ENCODE measurements at places on chromosomes 4 and X.

DNA sequence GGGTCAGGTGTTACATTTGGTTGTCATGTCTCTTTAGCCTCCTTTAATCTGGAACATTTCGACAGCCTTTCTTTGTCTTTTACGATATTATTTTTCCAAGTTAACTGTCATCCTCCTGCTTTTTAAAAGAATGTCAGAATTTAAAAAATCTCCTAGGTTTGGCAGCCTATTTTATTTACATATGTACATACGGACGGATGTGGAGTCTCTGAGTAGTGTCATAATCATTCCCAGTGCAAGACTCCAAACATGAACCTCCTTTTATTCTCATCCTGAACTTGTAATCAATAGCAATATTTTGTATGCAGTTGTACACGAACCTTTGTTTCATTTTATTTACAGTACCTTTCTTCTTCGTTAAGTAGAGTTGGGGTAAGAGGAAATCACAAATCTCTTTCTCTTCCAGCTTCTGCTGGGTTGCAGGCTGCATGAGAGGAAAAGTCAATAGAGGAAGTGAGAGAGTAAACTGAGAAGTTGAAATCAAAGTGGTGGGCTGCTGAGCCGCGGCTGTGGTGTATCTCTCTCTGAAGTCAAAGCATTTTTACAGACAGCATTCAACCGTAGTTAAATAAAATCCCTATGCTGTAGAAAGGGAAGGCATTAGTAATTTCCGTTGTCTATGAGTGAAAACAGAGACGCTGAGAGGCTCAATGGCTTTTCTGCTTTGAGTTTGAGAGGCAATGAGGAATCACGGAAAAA, 53.9 kb upstream of the RPS6KA3 start:
- no peak for DNase-seq

DNA sequence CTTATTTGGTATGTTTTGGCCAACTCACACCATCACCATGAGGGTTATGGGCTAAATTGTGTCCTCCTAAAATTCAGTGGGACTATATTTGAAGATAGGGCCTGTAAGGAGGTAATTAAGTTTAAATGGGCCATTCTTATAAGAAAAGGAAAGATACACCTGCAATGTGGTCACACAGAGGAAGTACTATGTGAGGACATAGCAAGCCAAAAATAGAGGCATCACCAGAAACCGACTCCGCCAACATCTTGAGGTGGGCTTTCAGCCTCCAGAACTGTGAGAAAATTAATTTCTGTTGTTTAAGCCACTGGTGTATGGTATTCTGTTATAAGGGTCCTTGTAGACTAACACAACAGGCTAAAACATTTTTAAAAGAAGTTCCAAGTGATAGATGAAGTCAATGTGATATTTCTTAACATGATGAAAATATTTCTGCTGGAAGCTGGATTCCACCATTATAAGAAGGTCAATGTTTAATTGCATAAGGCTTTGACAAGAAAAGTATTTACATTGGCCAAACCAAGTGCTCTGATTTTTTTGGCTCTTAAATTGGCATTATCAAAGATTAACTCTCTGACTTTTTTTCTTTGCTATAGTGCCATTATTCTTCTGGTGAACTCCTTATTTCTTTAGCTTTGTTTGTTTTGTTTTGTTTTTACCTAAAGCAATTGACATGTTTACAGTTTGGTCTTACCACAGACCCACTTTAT, 540.9 kb downstream of the PPARGC1A start:
- DNase-seq, result no peak

DNA sequence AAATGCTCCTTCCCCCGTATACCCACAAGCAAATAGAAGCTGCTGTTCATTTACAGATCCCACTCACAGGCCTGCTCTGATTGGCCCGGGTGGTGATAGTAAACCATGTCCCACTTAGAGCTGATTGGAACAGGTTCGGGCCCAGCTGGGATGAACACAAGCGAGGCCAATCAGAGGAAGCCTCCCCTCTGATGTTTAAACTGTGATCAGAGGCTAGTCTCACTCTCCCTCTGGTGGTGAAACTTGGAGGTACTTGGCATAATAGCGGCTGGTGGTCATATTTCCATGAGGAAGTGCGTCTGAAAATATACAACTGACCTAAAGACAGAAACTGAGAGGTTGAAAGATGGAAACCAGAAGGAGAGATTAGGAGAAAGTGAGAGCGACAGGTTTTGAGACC, 51.5 kb upstream of the TRPC3 start:
- DNase-seq, result peak; percentile 2

DNA sequence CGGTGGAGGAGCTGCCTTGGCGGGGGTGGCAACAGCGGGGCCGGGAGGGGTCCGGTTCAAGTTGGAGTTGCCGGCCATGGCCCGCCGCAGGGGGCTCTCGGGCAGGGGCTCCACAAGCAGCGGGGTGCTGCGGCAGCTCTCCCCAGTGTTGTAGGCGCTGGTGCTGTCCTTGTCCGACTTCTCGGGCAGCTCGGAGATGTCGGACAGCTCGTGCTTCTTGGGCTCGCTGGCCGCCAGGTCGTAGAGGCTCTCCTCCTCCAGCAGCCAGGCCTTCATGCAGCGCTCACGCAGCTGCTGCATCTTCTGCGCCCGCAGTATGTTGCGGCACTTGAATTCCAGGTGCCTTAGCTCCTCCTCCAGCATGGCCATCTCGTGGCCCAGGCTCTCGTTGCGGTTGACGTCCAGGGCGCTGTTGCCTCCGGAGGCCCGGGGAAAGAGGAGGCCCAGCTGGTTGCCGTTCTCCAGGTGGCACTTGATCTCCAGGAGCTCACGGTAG, 9.7 kb downstream of the SSR4 start:
- DNase-seq, result no peak

GRCh38 chrX:68682790-68683189, 35.3 kb downstream of the STARD8 start:
- no peak for DNase-seq

DNA sequence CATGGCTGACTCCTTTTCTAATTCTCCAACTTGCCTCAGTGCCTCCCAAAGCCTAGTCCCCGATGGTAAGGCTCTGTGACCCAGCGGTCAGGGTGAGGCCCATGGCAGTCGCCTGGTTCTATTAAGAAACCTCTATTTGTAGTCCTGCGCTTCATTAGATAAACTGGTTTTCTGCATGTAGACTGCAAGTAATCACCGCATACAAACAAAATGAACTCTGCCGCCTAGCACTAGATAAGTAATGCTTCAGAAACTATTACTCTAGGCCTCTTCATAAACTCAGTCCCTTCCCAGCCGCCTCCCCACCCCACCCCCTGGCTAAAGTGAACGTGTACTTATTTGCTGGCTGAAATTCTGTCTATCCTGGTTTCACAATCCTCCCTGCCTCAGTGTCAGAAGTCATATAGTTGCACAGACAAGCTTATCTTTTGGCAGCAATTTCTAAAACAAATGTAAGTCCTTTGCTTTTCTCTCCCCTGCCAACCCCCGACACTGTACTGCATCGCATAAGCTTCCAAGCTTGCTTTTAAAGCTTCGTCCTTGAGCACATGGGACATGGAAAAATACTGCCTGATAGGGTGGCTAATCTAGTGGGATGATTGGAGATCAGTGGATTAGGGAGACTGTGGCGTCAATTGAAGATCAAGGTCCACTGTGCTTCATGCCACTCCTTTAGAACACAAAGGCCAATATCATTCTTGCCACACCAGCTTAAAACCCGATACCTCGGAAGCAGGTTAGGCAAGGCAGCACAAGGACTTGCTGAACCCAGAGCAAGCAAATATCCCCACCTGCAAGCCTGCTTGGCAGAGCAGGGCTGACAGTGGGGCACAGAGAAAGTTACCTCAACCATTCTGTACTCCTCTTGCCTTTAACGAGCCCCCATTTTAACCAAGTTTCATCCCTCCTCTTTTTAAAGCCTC, 125.8 kb downstream of the IRF2 start:
- no peak for DNase-seq

GRCh38 chrX:131219271-131219670, 69.8 kb downstream of the IGSF1 start:
- no peak for DNase-seq

DNA sequence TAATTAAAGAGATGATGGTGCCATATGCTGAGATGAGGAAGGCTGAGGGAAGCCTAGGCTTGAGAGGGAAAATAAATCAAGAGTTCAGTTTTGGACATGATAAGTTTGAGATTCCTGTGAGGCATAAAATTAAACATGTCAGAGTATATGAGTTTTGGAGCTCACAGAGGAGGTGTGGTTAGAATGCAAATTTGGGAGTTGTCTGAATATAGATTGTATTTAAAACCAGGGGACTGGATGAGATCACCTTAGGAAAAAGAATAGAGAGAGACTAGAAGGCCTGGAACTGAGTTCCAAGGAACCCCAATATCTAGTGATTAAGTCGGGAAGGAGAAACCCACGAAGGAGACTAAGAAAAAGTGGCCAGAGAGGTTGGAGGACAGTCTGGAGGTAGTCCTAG, 65.5 kb downstream of the FRMPD3 start:
- no peak for DNase-seq

DNA sequence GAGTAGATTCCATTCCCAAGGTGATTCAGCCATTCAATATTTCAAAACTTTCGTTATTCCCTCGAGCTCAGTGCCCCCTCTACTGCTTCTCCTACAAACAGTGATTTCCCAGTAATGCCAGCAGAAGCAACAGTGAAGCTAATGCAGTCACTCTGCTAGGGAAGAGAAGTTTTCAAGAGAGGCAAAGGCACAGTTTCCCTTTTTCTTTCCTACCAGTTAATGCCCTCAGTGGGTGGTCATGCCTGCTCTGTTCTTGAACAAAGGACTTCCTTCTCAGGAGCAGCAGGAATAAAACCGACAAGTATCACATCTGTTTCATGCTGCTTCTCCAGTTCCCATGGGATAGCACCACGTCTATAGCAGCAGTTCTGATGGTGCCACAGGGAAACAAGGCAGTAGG, 317.2 kb downstream of the TENM3 start:
- no peak for DNase-seq

DNA sequence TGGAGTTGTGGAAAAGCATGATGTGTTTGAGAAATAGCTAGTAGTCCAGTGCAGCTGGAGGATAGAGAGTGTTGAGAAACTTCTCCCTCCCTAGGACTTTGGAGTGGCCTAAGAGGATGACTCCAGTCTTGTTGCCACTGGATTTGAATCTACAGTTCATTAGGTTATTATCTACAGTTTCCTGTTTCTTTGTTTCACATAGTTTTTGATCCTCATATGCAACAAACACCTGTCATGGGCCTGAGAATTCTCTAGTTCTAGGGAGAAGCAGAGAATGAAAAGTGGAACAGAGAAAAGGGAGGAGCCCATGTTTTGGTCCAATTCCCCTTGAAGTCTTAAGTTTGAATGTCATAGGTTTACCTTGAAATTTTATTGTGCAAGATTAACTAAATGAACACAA, 73.6 kb upstream of the TBC1D9 start:
- no peak for DNase-seq

DNA sequence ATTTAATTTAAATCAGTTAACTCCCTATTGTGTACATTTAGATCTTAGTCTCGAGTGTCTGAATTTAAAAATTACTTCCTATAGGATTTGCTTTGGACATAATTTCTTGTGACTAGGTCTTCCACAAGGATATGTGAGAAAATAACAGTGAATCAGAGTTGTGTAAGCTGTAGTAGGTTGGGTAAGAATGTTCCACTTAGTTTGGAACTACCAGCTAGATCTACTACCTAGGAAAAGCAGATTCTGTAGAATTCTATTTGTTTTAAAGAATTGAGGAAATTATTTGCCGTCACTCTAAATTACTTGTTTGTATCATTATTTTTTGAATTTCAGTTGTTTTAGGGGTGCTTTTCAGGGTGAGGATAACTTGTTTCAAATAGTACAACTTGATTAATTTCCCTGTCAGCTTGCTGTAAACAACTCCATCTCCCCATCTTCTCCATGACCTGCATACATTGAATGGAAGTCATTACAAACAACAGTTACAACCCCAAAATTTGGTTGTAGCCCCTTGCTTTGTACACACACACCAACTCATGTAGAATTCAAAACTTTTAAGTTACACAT, 1.3 kb downstream of the MTHFD2L start:
- DNase-seq, result no peak

DNA sequence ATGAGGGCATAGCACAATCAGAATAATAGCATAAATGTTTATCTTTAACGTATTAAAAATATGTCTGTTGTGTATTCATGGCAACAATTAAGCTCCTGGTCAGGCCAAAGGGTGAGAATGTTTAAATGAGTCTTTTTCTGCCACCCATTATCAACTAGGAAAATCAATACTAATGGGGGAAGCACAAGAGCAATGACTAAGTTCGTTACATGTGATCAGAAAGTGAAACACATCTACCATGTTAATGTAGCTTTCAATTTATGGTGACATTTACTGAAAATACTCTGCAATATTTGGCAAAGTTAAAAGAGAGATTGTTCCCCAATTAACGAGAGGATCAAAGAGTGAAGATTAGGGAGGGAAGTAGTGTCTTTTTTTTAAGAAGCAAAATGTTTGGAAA, 143.7 kb downstream of the NAA11 start:
- no peak for DNase-seq

GRCh38 chr4:36039026-36039425, 205.3 kb downstream of the ARAP2 start:
- DNase-seq, result no peak

DNA sequence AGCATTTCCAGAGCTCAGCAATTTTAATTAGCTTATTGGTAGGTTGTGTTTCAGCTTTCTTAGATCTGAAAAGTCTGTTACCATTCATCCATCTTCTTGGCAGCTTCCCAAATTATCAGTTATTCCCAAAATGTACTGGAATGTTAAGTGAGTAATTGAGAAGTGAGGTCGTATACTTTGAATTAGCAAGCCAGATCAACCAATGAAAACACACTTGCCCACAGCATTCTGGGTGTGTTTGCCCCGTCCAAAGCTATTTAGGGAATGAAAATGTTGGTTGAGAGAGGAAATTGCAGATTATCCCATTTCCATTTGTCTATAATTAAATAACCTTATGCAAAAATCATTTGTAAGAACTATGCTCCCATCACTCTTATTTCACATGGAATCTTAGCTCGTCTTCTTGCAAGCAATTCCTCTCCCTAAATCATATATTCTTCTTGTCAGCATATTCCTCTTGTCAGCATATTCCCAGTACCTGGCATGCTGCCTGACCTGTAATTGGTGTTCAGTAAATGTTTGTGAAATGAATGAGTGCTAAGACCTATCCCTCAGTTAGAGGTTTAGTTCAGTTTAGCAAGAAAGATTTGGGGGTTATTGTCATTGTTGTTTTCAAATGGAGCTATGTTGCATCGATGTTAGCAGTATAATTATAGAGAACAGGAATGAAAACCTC, 23.3 kb upstream of the ANTXR2 start:
- no peak for DNase-seq

GRCh38 chr4:140266958-140267568, 106.4 kb upstream of the SCOC start:
- DNase-seq, result no peak

DNA sequence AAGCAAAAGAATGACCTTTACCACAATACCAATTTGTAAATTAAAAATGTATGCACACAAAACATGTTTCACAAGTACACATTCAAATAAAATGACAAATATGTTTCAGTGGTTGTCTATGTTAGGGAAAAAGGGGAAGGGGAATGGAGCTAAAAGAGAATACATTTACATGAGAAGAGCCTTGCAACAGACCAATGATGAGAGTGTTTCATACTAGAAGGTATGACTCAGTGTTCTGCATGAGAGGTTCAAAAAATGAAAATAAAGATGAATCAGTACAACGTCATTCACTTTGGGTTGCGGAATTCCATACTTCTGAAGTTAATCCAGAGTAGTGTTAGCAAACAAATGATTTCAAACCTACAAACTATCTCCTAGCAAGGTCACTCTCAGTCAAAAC, 51.7 kb downstream of the RPGR start:
- DNase-seq, result no peak

Data from amygdala (tissue), 56 donors.